Ascending aorta (tissue), 2 donors: ENCODE measurements at places on chromosomes 6 and 20.

DNA sequence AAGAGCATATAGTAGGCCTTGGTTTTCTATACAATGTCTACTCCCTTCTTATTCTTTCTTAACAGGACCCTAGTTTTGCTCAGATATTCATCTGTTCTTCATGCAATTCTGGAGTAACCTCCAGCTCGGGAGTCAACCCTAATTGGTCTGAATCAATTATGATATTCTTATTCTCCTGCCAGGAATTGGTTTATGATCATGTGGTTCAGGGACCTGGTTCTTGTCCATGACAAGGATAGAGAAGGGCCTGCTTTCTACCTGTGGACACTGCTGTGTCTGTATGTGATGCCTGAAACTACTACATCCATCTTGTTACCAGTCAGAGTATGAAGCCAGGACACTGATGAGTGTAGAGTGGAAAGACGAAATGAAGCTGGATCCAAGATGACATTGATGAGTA lies 24.4 kb upstream of the FAM184A start:
- DNase-seq: no peak

DNA sequence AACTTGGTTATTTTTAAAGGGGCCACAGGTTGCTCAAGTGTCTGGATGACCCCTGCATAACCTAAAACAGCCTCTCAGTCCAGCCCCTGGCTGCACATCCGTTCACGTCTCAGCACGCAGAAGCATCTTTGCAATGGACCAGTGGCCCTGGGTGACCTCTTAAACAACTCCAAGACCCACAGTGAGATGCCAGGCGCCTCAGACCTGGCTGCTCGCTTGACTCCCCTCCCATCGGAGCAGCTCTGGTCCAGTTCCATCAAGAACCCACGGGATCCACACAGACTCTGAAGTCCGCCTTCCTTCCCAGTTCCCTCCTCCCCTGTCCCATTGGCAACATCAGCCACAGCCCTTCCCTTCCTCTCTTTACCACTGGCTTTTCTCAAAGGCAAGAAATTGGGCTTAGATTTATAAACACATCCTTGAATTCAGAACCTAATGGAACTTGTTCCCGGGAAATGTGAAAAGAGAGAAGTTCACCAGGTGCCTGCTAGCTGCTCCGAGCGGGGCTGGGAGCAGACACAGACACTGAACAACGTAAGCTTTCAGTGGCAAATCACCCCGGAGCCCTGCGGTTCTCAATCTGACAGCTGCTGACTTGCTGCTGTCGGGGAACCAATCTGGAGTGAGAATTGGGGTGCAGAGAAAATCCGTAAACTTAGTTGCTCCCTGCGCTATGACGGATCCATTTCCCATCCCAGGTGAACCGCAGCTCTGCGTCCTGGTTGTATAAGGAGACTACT lies 39.6 kb upstream of the MPC1 start:
- no peak for DNase-seq

GRCh38 chr20:60713396-60713795 lies 538.7 kb upstream of the CDH4 start:
- DNase-seq: no peak

DNA sequence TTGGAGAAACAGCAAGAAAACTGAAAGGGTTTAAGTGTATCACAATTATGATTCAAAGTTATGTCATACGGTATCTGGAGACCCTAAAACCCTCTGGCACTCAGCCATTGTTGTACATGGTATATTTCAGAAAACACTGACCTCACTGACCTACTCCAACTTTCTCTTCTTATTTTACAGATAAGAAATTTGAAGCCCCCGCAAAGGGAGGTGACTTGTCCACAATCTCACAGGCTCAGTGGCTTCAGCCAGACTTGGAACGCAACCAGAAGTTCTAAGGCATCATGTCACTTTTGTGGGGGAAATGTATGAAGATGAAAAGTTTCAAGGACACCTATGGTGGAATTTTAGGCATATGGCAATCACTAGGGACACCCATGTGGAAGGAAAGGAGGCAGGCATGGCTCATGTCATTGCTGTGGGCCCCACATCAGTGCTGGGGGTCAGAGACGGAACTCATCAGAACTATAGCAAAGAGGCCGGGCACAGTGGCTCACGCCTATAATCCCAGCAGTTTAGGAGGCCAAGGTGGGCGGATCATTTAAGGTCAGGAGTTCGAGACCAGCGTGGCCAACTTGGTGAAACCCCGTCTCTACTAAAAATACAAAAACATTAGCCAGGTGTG lies 5.2 kb upstream of the TRIB3 start:
- DNase-seq: no peak

DNA sequence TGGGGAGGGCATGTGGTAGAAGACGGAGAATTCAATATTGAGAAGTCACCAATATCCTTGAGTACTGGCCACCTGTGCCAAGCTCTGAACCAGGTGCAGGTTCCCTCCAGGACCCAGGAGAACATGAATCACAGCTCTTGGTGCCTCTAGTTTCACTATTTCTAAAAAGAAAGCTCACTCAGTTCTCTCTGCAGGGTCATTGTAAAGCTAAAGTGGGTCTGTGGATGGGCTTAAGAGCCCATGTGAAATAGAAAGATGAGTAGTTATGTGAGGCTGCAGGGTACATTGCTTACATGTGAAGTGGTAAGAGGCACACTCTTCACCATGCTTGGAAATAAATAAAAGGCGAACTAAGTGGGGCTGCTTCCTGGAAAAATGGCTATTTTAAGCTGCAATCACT lies 43.6 kb downstream of the ZNF831 start:
- DNase-seq: no peak

- no peak for DNase-seq
Observed at GRCh38 chr6:57242505-57242904, 20.4 kb upstream of the RAB23 start.

DNA sequence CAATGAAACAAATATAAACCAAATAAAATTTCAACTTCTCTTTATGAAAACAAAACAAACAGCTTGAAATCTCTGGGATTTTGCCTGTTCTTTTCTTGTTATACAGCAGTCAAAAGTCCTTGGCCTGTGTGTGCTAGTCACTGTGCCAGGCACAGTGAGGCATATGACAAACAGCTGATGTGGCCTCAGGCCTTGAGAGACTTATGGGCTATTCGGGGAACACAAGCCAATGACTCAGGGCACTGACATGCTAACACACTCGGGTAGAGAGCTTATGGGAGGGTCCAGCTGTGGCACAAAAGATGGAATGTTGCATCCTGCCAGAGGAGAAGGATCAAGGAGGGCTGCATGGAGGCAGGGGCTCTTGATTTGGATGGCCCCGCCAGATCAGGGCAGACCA lies 95.4 kb upstream of the NKX2-2 start:
- DNase-seq: no peak

GRCh38 chr20:34458631-34459030 lies 57.6 kb upstream of the DYNLRB1 start:
- no peak for DNase-seq

DNA sequence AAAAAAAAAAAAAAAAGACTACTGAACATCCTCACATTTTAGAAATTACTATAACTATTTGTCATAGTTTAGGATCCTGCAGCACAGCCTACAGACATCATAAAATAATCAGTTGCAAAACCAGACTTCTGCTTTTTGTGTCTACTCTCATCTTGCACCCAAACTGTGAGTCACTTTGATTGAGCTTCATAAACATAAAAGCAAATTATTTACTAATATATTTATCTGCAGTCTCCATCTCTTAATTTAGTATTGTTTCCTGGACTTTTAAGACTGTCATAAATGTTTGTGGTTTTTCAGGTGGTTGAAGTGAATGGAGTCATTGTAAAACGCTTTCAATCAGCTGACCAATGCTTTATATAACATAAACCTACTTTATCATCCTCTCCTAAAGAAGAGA lies 14.8 kb upstream of the CALHM6 start:
- no peak for DNase-seq

GRCh38 chr6:34248727-34249468 lies at the start of gene SMIM29:
SMIM29 (minus strand) TSS chr6:34249006; CDS start chr6:34247791, 1,215 bp downstream.
- peak; percentile 98 for DNase-seq
